CD4-positive, alpha-beta T cell treated with Interleukin-21 for 1 hour (primary cell): ENCODE measurements at places on chromosomes 7 and 10.

- DNase-seq, result no peak
Observed at GRCh38 chr7:89500084-89500483, 654.2 kb upstream of the STEAP1 start.

DNA sequence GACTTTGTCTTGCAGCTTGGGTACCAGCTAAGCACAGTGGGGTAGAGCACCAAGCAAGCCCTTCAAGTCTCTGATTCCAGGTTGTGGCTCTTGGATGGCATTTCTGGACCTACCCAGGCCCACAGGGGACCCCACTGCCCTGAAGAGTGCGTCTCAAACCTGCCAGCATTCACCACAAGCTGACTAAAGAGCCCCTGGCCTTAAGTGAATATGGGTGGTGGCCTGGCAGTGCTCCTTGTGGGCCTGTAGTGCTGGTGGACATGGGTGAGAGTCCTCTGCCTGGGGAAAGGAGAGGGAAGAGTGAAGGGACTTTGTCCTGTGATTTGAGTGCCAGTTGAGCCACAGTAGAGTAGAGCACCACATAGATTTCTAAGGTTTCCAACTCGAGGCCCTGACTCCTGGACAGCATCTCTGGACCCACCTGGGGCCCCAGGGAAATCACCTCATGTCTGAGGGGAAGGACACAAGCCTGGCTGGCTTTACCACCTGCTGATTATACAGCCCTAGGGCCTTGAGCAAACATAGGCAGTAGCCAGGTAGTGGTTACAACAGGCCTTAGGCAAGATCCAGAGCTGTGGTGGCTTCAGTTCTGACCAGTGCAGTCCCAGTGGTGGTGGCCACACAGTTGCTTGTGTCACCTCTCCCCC is 23.7 kb downstream of the GSDME start:
- DNase-seq, result no peak

DNA sequence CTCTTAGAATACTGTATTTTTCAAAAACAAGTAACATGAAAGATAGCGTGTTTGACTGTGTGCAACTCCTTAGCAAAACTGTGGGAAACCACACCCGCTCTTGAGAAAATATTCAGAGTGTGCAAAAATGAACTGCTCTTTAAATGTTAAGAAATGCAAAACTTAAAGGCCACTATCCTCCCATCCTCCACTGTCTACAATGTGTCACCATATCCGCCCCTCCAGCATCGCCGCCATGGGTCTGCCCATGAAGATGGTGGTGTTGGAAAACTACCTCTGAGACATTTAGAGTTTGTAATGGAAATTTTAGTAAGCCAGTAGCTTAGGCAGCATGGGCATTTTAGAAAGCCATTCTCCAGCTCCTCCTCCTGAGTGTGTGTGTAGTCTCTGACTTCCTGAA is 20.1 kb upstream of the NMT2 start:
- DNase-seq, result no peak

DNA sequence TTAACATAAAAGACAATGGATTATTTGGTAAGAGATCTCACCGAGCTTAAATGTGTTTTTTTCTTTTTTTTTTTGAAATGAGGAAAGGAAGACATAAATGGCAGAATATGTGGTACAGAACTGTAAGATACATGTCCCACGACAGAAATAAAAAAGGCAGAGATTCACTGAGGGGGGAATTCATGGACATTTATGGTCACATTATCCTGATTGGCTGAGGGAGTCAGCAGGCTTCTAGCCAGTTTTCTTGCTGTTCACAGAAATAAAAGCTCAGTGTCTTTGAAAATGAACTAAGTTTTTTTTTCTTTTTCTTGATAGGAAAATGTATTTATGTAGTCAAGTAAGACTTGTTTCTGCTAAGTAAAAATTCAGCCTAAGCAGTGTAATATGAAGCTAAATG is 8.2 kb upstream of the FAS start:
- no peak for DNase-seq

DNA sequence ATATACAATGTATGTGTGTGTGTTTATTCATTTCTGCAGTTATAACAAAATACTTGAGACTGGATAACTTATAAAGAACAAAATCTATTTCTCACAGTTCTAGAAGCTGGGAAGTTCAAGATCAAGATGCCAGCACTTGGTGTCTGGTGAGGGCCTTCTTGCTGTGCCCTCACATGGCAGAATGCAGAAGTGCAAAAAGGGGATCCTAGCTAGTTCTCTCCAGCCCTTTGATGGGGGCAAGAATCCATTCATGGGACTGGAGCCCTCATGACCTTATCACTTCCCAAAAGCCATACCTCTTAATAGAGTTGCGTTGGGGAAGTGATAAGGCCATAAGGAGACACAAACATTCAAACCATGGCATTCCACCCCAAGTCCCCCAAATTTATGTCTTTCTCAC is 8.4 kb downstream of the GRB10 start:
- DNase-seq, result no peak

DNA sequence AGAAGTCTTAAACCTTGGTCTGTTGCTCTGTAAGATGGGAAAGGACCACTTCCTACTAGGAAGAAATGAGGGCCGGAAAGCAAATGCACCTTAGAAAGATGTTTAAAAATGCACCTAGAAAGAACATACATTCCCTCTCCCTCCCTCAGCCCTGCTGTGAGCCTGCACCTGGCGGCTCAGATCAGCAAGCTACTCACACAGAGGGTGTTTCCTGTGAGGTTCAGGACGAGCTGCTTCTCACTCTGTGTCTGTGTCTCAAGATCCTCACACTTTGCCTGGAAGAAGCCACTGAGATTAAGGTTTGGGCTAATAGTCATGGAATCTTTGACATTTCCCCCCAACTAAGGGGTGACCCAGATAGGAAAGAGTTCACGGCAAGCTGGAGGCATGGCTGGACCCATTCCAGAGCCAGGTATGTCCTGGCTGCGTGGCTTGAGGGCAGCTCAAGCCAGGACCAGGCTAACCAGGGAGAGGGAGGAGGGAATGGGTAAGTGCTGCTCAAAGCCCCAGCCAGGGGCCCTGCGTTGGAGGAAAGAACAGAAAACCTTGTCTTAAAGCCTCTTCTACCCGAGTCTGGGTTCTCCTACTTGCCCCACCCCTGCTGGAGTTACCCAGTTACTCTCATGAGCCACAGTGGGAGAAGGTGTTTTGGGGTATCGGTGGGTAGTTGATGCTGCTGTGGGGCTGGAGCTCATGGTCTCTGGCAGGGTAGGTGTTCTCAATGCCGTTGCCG is 47.5 kb downstream of the PODXL start:
- DNase-seq, result no peak

- DNase-seq, result no peak
Observed at GRCh38 chr10:131820626-131821025, 80.2 kb upstream of the PPP2R2D start.

- no peak for DNase-seq
Observed at GRCh38 chr10:4066581-4067390, 281.8 kb upstream of the KLF6 start.

DNA sequence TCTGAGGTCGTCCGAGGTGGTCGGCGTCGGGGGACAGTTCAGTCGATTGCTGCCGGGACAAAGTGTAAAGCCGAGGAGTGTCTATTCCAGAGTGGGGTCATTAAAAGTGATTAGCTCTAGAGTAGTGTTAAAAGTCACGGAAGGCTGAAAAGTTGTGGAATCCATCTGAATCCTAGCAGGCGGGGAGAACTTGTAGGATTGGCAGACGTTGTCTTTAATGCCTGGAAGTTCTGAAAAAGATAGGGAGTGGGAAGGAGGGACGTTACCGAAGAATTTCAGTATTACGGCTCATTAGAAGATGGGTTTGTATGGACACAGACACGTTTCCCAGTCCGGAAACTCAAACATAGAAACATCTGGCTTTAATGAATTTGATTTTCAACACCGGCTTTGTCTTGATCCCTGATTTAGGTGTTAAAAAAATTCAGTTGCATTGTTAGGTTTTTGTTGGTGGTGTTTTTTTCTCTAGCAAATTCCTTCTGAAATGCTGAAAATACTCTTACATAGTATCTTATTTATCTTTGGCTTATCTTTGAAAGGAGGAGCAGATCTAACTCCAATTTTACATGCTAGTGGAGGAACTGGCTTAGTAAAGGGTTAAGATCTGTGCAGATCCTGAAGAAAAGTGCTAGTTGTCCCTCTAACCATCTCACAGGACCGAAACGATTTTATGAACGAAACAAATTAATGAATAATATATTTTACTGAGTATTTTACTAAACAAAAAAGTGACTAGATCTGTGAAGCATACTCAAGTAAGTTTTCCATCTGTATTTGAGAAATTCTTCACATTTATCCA is 900 bp downstream of the MKLN1 start:
- no peak for DNase-seq

GRCh38 chr7:5545222-5545914 is 121.7 kb upstream of the TNRC18 start:
- no peak for DNase-seq

GRCh38 chr7:82164813-82165212 is 278.8 kb downstream of the CACNA2D1 start:
- DNase-seq, result no peak

DNA sequence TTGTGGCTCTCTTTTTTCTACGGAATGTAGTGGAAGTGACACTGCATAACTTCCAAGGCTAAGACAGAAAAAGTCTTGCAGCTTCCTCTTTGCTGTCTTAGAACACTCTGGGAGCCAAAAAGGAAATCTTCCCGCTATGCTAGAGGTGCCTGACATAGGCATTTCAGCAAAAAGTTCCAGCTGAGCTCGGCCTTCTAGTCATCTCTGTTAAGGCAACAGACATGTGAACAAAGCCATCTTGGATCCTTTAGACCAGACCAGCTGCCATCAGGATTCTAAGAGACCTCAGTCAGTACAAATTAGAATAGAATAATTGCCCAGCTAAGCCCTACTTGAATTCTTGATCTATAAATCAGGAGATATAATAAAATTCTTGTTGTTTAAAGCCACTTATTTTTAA is 16.3 kb upstream of the COL1A2 start:
- DNase-seq, result no peak

DNA sequence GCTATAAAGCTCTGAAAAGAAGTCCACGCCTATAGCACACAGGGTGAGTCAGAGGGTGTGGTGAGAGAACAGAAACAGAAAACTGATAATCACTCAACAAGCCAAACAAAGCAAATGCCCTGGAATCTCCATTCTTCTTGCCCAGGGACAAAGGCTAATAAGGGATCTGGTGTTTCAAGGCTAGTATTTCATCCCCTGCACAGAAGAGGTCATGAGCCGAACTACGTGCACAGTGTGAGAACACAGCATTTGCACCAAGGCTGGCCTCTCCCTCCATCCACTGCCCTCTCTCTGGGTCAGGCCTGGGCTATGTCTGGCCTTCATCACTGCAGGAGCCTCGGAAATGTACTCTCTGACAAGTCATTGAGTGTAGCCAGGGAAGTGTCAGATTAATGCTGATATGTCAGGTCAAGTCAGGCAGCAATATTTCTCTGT is 42.7 kb downstream of the PRR15 start:
- DNase-seq, result no peak

DNA sequence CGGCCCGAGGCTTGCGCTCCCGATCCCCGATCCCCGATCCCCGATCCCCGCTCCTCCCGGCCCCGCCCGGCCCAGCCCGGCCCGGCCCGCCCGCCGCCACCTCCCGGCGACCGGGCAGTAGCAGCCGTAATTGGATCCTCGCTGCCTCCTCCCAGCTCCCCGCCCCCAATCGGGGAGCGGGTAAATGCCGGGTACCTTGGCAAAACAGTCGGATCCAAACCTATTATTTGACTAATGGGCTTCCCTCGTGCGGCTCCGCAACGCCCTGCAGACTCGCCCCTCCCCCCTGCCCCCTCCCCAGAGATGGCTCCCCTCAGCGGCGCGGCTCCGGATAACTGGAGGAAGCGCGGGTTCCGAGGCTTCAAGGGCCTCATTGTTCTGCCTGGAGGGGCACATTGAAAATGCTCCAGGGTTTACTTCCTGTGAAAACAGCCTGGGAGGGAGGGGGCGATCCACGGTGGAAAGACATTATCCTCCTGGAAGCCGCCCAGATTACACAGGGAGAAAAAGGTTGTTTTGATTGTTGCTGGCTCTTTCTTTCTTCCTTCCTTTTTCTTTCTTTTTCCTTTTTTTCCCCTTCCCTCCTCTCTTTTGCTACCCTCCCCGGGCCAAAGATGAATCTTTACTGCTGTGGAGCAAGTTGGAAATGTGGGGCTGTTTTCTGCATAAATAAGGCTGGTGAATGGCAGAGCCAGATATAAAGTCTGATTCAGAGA is 94.7 kb upstream of the ZMIZ1 start:
- peak; percentile 37 for DNase-seq

GRCh38 chr7:117145333-117145732 is 177.5 kb downstream of the WNT2 start:
- no peak for DNase-seq

DNA sequence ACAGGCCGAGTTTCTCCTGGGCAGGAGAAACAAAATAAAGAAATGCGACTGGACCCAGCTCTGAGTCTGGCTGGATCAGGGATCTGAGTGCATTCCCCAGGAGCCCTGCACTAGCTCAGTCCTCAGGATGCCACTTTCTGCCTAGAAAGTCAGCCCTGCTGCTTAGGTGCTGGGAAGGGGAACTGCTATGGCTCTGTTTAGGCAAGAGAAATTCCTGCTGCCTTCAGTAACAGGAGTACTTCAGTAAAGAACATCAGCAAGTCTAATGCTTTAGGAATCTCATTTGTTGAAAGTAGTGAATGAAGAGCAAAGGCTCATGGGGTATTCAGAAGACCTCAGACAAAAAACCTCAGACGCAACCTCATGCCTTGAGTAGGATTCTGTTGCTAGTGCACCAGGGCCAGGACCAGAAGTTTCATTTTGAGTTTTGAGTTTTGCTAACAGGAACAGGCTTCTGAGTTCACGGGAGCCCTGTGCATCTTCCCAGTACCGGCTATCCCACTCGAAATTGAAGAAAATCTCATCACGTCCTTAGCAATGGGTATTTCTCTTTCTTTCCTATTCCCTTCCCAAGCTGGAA is 170.8 kb upstream of the CDCA7L start:
- DNase-seq, result no peak

DNA sequence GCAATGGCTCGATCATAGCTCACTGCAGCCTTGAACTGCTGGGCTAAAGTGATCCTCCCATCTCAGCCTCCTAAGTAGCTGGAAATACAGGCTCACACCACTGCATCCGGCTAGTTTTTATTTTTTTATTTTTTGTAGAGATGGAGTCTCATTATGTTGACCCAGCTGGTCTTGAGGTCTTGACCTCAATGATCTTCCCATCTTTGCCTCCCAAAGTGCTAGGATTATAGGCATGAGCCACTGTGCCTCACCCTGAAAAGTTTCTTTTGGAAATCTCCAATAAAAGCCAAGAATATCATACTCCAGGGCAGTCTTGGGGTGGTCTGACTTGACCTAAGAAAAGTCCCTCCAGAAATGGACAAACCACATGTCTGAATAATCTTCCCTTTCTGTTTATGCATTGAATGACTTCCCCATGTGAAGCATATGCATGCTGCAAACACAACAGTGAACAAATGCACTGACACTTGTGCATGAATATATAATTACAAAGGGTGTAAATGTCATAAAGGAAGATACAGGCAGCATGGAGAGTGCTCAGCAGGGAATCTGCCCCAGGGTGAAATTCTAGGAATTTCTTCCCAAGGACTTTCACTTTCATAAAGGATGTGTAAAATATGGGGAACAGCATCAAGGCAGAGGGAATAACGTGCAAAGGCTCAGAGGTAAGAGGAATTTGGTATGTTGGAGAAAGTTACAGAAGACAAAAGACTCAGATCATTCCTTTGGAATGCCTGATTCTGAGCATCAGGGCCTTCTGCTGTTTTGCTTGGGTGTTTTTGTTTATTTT is 142.4 kb upstream of the LYZL1 start:
- no peak for DNase-seq

GRCh38 chr10:92572362-92573090 is 1.4 kb downstream of the IDE start:
- no peak for DNase-seq
